ENCODE measurements at places on chromosomes 5 and 9.

- DNase-seq = no peak
Observed at GRCh38 chr9:15735083-15735857, 182.4 kb downstream of the CCDC171 start.

- DNase-seq = no peak
Observed at GRCh38 chr5:123455640-123456039, 32.4 kb upstream of the CEP120 start.

DNA sequence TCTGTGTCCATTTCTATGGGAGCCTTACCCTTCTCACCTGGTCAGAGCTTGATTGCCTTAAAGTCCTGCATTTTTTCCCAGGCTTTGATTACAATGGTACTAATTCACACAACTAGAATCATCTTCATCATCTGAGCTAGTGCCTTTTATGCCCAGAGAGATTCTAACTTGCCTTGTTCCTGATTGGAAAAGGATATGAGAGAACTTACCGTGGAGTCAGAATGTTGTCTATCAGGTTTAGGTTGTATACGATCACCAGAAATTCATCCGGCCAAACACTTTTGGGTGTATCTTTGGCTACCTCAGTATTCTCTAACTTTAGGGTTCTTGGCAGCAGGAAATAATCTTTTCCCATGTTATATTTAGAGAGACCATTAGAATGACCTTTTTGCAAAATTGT is 71.7 kb downstream of the AOPEP start:
- DNase-seq = no peak

DNA sequence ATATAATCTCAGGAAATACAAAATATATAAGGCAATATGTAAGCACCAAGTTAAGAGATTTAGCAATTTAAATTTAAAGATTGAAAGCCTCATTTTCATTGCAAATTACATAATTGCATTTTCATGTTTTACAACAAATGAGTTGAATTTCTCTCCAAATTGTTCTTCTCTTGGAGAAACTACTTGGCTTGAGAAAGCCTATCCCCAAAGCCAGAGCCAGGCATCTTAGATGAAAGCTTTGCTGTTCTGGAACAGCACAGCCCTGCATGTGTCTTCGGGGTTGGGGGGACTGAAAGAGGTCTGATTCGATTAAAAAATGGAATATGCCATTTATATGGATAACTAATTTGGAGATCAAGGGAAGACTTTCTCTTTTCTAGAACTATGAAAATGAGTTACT is 212.0 kb downstream of the PARP8 start:
- no peak for DNase-seq

DNA sequence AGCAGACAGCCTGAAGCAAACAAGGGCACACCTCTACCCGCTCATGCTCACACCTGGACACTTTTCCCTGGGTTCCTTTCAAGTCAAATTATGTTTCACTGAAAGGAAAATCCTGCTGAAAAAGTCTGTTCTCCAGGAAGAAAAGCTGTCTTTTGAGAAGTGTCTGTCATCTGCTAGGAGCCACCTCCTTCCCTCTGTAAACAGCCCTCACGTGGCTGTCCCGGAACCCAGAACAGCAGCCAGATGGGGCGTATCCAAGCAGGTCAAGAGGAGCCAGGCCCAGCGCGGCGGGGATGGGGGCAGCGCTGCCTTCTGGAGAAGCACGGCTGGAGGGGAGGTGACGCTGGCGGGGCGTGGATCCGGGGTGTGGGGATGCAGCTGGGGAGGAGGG is at the start of gene PNPLA7:
TSS of gene PNPLA7 (minus strand) at position 172 of the 391 bp plus-strand sequence. CDS start 205 bp downstream, outside the sequence.
- peak; percentile 70 for DNase-seq

DNA sequence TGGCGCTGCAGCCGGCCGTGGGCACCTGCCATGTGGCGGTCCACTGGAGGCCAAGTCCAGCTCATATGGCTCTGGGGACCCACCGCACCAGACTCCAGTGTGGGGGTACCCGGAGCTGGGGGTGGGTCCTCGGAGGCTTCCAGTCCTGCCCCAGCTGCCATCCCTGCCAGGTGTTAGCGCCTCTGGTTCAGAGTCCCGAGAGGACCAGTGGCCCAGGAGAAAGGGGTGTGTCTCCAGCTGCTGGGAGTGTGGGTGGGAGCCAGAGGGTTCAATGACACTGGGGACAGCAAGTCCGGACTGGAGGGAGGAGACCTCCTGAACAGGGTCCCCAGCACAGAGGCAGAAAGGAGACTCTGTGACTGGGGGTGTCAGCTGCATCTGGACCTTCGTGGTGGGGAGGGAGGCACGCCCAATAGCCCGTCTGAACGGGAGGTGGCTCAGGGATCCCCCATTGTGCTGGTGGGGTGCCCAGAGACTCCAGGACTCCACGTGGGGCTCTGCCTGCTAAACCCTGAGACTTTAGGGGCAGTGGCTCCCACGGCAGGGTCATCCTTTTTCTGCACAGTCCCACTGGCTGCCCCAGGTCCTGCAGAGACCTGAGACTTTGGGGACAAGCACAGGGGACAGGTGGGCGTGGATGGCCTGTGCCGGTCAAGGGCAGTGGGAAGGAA is 2.4 kb upstream of the AHRR start:
- DNase-seq = no peak

- peak; percentile 69 for DNase-seq
Observed at GRCh38 chr5:93583768-93584595, 960 bp downstream of the NR2F1 start.
